ENCODE measurements at places on chromosomes 3 and 15. TPM values are rescaled to one million over a fixed set of nuclear protein-coding genes. Genes with fewer than 3 reads are reported as not detected.

- H3K27ac ChIP-seq: no peak overlapping the region
Observed at GRCh38 chr3:31710123-31710803, 177.5 kb downstream of the STT3B start.

DNA sequence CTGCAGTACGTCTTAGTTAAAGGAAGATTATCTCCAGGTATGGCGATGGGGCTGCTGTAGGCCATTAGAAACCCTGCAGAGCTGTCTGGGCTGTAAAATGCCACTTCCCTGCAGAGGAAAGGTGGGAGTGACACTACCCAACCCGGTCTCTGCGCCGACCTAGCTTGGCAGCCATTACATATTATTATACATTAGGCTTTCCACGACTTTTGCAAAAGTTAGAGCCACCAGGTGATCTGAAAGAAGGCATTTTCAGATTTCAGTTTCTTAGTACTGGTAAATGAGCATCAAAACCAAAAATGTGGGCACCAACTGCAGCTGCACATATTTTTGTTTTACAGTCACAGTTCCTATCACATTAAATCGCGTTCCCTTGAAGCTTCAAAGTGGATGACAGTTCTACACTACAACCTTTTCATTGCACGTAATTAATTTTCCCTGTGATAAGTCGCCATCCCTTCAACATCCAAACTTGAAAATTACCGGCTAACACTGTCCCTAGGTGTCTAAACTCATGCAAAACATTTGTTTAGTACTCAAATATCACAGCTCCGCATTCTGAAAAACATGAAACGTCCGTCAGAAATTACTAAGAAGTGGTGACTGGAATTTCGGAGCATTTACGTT, 81.4 kb upstream of the CHD2 start:
- peak overlapping the region; percentile 97 for H3K27ac ChIP-seq
- H3K4me3 ChIP-seq: peak overlapping the region; percentile 87
- DNase-seq: no peak
- H3K4me1 ChIP-seq: peaks cover 18% of the 10 kb centered on the region

- no peaks in the 10 kb centered on the region for H3K4me1 ChIP-seq
- no peaks in the 10 kb centered on the region for H3K27me3 ChIP-seq
- DNase-seq: no peak
- H3K36me3 ChIP-seq: no peaks in the 10 kb centered on the region
- H3K27ac ChIP-seq: no peak overlapping the region
Observed at GRCh38 chr3:182007441-182007840, 295.7 kb downstream of the SOX2 start.

DNA sequence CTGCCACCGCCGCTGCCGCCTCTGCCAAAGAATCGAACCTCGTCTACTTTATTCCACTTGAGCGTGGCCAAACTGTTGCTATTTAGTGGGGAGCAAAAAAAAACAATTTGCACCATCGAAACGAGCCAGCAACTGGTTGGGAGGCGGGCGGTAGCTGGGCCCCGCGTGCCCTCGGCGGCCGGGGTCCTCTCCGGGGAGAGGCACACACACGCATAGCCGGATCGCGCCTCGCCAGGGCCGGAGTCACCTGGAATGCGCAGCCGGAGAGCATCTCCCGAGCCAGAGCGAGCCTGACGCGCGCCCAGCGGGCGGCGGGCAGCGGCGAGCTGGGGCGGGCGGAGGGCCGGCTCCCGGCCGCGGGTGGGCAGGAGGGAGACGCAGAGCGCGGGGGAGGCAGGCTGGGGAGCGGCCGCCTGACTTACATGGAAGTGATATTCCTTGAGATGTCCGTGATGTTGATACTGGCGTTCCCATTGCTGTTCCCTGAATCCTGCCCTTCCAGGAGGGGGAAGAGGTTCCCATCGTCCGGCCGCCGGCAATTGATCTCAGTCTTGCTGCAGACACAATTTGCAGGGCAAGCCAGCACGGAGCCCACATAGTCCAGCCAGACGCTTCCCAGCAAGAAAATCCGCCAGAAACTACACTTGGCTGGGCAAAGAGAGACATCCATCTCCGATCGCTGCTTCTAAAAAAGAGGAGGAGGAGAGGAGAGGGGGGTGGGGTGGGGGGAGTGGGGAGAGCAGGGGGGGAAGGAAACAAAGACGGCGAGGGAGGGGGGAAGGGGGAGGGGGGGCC, 858 bp downstream of the NTRK3 start:
- peak overlapping the region; percentile 48 for H3K4me3 ChIP-seq
- DNase-seq: no peak
- peaks cover 8% of the 10 kb centered on the region for H3K4me1 ChIP-seq

DNA sequence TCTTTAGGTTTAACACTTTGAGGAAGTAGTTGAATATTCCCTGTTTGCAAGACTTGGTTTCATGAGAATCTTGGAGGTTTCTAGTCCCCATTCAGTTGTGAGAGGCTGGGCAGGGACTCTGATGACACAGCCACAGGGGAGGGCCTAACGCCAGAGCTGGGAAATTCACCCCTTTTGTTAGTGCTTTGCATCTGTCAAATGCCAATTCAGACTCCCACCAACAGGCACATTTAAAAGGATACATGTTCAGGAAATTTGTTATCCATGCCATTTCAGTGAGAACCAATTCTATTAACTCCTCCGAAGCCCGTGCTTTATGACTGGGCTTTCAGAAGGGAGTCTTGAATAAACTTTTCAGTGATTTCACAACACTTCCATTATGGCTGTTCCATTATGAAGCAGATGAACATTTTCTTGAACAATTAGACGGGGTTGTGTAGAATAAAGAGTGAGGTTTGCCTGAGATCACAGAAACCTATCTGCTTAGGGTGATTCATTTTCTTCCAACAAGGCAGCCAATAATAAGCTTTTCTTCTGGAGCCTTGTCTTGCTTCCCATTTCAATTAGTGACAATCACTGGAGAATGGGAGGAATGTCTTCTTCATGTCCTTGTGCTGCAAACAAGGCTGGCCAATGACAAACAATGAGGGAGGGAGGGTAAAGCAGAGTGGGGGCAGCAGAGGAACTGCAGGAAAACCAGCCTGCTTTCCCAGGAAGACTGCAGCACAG, 90.6 kb downstream of the SOX14 start:
- H3K27ac ChIP-seq: no peak overlapping the region
- H3K36me3 ChIP-seq: no peaks in the 10 kb centered on the region
- no peaks in the 10 kb centered on the region for H3K4me1 ChIP-seq
- no peak for DNase-seq

DNA sequence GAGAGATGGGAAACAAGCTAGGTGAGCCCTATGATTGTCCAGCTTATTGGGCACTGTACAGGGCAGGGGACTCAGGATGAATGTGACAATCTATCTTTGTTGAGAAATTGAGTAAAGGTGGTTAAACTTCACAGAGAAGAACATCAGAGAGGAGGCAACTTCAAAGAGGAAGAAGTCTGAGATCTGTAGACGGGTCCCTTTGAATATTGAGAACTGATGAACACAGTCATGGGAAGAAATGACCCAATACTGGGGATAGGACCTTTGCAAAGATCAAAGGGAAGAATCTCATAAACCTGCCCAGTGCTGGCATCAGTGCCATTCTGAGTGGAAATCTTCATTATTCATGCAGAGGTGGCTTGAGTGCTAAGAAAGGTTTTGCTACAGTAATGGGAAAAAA, 569.7 kb upstream of the KCNMB2 start:
- H3K36me3 ChIP-seq: no peaks in the 10 kb centered on the region
- no peak overlapping the region for H3K27ac ChIP-seq
- H3K4me1 ChIP-seq: peaks cover 6% of the 10 kb centered on the region
- H3K27me3 ChIP-seq: no peaks in the 10 kb centered on the region
- DNase-seq: no peak

DNA sequence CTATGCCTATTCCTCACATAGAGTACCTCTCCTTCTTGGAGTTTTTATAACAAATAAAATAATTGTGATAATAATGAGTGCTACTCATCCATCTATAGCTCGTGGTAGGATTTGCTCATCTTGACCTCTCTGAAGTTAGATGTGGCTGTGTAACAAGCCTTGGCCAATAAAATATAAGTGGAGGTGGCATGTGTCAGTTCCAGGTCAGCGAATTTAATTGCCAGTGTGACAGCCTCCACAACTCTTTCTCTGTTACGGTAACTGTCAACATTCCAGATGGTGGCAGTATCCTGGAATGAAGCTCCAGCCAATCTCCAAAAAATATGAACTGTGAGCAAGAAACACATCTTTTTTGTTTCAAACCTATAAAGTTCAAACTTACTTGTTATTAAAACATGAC, 13.8 kb downstream of the CLRN1 start:
- no peak overlapping the region for H3K4me3 ChIP-seq
- H3K27ac ChIP-seq: no peak overlapping the region
- peaks cover 17% of the 10 kb centered on the region for H3K27me3 ChIP-seq
- no peaks in the 10 kb centered on the region for H3K4me1 ChIP-seq
- DNase-seq: no peak

DNA sequence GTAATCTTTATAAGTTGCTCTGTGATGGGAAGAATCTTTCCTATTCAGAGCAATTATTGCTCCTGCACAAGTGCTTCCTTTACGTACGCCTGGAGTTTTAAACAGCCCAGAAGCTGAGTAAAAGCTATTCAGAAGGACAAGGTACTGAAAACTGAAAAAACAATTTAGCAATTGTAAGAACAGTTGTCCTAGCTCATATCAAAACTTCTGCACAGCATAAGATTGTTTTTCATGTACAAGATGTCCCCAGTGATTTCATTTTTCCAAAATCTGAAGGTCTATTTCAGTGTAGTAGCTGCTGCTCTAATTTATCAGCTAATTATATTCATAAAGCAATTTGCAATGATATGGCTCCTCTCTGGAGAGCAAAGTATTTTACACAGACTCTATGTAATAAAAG, 23.7 kb downstream of the KCNAB1 start:
- H3K27ac ChIP-seq: no peak overlapping the region
- H3K4me1 ChIP-seq: no peaks in the 10 kb centered on the region

GRCh38 chr3:153666991-153667740, 454.0 kb upstream of the ARHGEF26 start:
- H3K27ac ChIP-seq: no peak overlapping the region
- H3K4me3 ChIP-seq: no peak overlapping the region
- peaks cover 4% of the 10 kb centered on the region for H3K27me3 ChIP-seq
- H3K4me1 ChIP-seq: no peaks in the 10 kb centered on the region

GRCh38 chr3:178754852-178755510, 218.7 kb downstream of the KCNMB2 start:
- DNase-seq: no peak
- no peaks in the 10 kb centered on the region for H3K4me1 ChIP-seq
- H3K4me3 ChIP-seq: no peak overlapping the region
- no peaks in the 10 kb centered on the region for H3K27me3 ChIP-seq
- H3K36me3 ChIP-seq: no peaks in the 10 kb centered on the region

GRCh38 chr15:93121107-93121506, 32.1 kb upstream of the RGMA start:
- H3K27ac ChIP-seq: no peak overlapping the region
- DNase-seq: no peak
- no peaks in the 10 kb centered on the region for H3K36me3 ChIP-seq
- H3K4me1 ChIP-seq: no peaks in the 10 kb centered on the region

DNA sequence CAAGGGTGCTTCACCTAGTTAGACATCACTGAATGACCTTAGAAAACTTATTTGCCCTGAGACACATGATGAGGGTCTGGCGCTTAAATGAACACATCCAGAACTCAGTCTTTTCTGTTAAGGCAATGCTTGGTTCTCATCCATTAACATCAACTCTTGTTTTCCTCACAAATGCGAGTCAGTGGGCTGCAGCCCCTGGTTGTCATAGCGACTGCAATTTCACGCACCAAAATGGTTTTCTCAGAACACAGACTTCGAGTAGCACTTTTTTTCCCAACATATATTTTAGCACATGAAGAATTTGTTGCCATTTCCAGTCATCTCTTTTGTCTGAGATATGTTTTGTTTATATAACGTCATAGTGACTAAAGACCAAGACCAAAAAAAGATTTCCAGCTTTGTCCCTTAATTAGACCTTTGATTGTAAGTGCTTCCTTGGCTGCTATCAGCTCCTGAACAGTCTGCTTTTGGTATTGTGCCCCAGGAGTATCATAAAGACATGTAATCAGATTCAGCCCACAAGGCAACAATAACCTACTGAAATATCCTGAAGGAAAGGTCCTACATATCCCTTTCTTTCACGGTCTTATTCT, 68.5 kb downstream of the GPR176 start:
- no peak overlapping the region for H3K4me3 ChIP-seq
- peaks cover 6% of the 10 kb centered on the region for H3K27me3 ChIP-seq
- H3K36me3 ChIP-seq: no peaks in the 10 kb centered on the region
- no peaks in the 10 kb centered on the region for H3K4me1 ChIP-seq
- no peak for DNase-seq

GRCh38 chr15:47741907-47742306, 24.6 kb downstream of the SEMA6D start:
- H3K4me1 ChIP-seq: no peaks in the 10 kb centered on the region
- H3K27me3 ChIP-seq: no peaks in the 10 kb centered on the region
- no peak overlapping the region for H3K4me3 ChIP-seq
- no peaks in the 10 kb centered on the region for H3K36me3 ChIP-seq
- no peak overlapping the region for H3K27ac ChIP-seq

DNA sequence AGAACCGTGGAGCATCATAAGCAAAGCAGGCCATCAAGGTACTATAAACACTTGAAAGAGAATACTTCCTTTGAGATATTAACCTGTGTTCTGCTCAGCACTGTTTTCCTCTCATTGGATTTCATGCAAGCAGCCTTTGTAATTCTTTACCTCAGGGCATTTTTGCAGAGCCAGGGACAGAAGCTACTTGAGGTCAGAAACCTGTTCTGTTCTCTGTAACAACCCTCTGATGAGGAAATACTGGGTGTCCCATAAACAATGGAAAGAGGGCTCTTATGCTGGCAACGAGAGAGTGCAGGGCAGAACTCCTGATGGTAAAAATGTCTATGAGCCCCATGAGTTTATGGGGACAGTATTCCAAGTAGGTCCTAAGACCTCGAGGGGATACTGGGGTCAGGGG, 66.0 kb downstream of the DCLK3 start:
- H3K36me3 ChIP-seq: no peaks in the 10 kb centered on the region
- H3K4me1 ChIP-seq: no peaks in the 10 kb centered on the region
- H3K27me3 ChIP-seq: no peaks in the 10 kb centered on the region
- no peak for DNase-seq
- no peak overlapping the region for H3K27ac ChIP-seq
- no peak overlapping the region for H3K4me3 ChIP-seq

GRCh38 chr3:184299488-184300377, 692 bp downstream of the PSMD2 start:
- H3K36me3 ChIP-seq: no peaks in the 10 kb centered on the region
- no peaks in the 10 kb centered on the region for H3K27me3 ChIP-seq
- H3K4me3 ChIP-seq: peak overlapping the region; percentile 89
- peaks cover 14% of the 10 kb centered on the region for H3K4me1 ChIP-seq
- peak overlapping the region; percentile 97 for H3K27ac ChIP-seq

- H3K27me3 ChIP-seq: no peaks in the 10 kb centered on the region
- no peak for DNase-seq
- no peaks in the 10 kb centered on the region for H3K36me3 ChIP-seq
- peak overlapping the region; percentile 86 for H3K4me3 ChIP-seq
- H3K4me1 ChIP-seq: peaks cover 49% of the 10 kb centered on the region
Observed at GRCh38 chr3:52535411-52536111, 844 bp upstream of the UQCC5 start.

- H3K36me3 ChIP-seq: peaks cover 34% of the 10 kb centered on the region
- peak overlapping the region; percentile 46 for H3K4me3 ChIP-seq
- H3K27me3 ChIP-seq: no peaks in the 10 kb centered on the region
Observed at GRCh38 chr3:28210968-28211713, 30.3 kb upstream of the CMC1 start.

The HRH1 gene
- polyA plus RNA-seq: not detected

The CD200 gene
- 0.79 TPM for polyA plus RNA-seq

The ARHGEF26 gene
- polyA plus RNA-seq: 0.13 TPM

The FGD5 gene
- polyA plus RNA-seq: not detected

The PRC1 gene
- 2.3 TPM for polyA plus RNA-seq

The MOBP gene
- polyA plus RNA-seq: not detected

The RPLP1 gene
- polyA plus RNA-seq: 3,055 TPM

The FBXW12 gene
- polyA plus RNA-seq: not detected

Data from naive thymus-derived CD8-positive, alpha-beta T cell (primary cell).